ENCODE measurements at places on chromosomes 13 and 19.

DNA sequence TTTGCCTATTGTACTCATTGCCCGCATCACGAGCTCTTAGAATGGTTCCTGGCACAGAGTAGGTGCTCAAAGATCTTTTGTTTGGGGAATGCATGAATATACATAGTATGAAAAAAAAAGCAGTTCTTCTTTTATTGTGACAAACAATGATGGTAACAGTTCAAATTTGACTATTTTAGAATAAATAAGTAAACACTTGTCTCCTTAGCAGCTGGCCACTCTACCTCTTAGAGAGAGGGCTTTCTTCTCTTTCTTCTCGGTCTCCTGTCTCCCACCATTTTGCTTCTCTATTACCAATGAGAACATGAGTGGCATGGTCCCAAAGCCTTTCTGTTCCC lies 639 bp upstream of the SLAIN1 start:
- no peak for DNase-seq

GRCh38 chr13:41365631-41366030 lies 54.6 kb downstream of the NAA16 start:
- no peak for DNase-seq

DNA sequence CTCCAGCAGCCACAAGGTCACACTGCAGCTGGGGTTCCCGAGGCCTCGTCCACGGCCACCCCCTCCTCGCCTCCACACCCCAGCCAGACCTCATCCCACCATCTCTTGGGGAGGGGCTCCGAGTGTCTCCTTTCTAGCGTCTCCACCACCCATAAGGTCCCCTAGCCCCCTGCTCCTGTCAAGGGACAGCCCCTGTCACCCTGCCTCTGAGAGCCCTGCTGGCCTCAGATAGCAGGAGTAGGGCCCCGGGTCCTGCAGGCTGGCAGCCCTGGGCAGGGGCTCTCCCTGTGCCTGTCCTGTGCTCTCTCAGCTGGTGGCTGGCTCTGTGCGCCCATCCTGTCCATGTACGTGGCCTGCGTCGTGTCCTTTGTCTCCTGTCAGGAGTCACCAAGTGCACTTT lies 17.0 kb downstream of the COMP start:
- no peak for DNase-seq

GRCh38 chr13:41579168-41579567 lies 121.8 kb downstream of the RGCC start:
- no peak for DNase-seq

DNA sequence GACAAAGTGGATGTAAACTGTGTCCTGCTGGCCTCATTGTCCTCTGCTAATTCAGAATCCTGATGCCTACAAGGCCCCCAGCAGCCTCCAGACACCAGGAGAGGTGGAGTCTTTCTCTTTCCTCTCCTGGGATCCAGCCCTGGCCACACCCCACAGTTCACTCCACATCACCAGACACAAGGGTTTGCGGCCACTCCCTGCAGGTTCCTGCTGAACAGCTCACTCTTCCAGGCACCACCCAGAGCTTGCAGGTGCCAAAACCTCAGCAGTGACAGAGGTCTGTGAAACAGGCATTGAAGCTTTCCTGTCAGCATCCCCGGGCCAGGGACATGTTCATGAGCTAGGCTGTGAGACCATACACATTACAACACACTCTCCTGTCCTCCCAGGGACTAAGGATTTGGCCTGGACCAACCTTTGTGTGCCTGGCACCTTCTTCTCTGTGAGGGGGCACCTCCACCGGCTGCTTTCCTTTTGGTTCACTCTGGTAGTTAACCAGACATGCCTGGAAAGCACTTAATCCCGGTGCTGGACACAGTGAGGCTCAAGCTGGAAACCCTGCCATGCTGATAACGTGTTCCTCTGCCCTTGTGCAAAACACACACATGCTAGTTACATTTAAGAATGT lies 11.1 kb upstream of the ATP12A start:
- no peak for DNase-seq

- DNase-seq: peak; percentile 49
Measured at GRCh38 chr19:13849991-13850909, 26.7 kb upstream of the NANOS3 start.
